ENCODE measurements at places on chromosomes 7 and 10.

GRCh38 chr10:11017000-11017569 lies 587 bp upstream of the CELF2 start:
- DNase-seq: no peak

DNA sequence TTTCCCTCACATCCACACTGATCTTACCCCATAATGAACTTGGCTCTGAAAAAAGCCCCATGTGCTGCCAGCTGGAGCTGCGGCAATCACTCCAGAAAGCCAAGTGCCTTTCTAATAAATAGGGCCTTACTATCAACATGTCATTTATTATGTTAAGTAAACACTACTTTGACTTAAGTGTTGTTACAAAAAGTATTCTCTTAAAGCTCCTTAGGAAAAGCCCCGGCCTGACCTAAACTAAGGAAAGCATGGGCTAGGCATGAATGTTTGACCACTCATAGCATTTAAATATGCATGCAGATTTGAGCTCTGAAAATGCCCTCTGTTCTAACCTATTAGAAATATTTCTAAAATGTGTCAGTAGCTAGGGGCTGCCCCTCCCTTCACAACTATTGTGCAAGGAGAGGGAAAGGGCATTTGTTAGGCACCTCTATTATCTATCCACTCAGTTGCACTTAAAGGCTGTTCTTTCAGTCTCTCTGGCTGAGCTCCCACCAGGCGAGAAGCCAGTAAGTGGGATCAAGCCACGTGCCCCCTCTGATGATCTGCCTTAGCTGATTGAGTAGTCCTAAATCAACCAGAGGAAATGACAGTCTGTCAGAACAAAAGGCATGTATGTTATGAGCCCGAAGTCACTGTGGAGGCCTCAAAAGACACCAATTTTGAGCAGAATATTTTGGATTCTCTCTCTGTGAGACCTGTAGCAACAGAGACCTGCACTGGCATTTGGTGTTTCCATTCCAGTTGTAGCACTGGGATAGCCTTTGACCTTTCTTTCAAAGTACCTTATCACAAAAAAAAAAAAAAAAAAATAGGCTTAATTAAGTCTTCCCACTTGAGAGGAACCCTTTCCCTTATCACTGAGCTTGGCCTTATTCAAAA lies 77.1 kb downstream of the ITGB8 start:
- peak; percentile 33 for DNase-seq

DNA sequence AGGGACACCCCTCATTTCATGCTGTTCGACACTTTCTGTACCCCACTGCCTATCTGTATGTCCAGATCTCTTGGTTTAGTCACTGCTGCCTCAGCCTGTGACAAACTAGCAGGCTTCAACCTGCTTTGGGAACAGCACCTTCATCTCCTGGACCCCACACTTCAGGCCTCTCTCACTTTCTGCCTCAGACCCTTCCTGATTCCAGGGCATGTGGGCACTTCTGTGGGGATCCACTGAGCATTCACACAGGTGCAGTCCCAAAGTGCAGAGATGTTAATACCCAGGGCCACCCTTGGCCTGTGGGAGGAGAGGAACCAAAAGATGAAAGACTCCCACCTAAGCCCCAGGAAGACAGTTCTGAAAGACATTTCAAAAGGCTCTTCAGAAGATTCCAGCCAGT lies 29.4 kb upstream of the C10orf71 start:
- no peak for DNase-seq

- peak; percentile 68 for DNase-seq
Observed at GRCh38 chr10:124221356-124222317, 128.2 kb upstream of the CHST15 start.

DNA sequence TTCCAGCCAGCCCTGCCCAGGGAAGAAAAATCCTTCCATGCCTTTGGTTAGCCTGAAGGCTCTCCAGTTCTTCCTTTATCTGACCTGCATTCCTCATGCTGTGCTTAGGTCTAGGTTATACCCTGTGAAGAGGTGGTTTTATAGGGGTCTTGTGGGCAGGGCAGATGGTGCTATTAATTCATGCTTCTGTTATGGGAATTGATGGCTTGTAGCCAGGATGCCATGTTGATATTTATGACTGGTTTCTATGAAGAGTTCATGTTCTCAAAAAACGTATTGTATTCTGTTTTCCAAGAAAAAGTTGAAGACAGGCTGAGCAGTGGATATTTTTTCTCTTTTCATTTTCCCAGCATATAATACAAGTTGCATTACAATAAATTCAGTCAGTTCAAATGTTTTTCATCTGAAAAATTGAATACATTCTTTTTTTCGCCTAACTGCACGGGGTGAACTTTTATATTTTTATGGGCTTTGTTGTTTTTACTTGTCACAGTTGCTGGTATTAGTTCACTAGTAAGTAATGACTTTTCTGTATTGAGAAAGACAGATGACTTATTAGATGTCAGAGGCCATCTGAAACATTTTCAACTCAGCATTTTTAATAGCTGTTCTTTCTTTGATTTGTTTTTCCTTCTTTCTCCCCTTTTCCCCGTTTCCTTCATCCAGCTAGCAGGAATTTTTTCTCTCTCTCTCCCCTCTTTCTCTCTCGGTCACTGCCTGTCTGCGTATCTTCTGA lies 322.8 kb downstream of the LRMDA start:
- DNase-seq: no peak

- no peak for DNase-seq
Observed at GRCh38 chr10:60606343-60607080, 171.8 kb upstream of the CDK1 start.

DNA sequence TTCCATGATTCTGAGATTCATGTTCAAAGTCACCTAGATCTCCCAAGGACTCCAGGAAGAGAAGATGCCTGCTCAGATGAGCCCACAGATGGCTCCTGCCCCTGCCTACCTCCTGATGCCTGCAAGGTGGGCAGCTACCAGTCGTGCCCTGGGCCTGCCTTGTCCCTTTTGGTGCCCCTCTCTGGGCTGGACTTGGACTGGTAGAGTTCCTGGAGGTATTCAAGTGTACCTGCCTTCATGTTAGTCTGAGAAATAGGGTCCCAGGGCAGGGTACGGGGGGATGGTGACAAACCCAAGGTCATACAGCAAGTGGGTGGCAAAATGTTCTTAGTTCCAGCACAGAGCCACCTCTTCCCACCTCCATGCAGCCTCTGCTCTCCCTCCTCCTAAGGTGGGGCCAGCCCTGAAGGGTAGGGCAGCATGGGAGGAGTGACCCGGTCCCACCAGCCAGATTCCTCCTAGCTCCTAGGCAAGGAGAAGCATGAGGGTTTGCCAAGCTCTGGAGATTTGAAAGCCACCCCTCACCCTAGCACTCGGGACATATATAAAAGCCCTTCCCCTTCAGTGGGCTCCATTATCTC lies 80.8 kb upstream of the UNC5B start:
- DNase-seq: no peak

- no peak for DNase-seq
Observed at GRCh38 chr7:36598054-36598674, 126.1 kb downstream of the AOAH start.

GRCh38 chr10:77965294-77965693 lies 38.7 kb upstream of the DLG5 start:
- no peak for DNase-seq

DNA sequence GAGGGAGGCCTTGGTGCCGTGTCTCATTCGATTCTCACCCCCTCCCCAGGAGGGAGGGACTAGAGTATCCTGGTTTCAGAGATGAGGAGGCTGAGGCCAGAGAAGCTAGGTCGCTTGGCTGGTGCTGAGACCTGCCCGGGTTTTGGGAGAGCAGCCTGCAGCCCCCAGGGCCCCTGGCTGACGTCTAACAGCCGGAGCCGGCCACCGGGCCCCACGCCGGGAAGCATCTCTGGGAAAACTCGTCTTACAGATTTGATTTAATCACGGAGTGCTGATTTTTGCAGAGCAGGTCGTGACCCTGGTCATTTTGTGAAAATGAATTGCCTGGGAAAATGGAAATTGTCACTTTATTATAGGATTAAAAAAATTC lies 97.5 kb downstream of the MICALL2 start:
- no peak for DNase-seq

GRCh38 chr7:112122798-112123197 lies 83.4 kb downstream of the DOCK4 start:
- no peak for DNase-seq

DNA sequence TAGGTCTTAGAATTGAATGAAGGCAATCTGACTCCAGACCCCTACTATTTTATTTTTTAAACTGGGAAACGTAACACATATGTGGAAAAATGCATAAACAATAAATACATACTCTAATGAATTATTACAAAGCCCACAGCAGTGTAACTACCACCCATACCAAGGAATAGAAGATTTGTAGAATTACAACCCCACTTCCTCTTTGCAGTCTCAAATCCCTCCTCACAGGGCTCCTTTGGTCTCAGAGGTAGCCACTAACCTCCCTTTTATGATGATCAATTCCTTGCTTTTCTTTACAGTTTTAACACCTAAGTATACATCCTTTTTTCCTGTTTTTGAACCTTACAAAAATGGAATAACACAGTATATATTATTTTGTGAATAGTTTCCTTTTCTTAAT lies 6.7 kb upstream of the CCDC126 start:
- no peak for DNase-seq

- DNase-seq: no peak
Observed at GRCh38 chr10:128853537-128853936, 613.5 kb upstream of the MGMT start.

DNA sequence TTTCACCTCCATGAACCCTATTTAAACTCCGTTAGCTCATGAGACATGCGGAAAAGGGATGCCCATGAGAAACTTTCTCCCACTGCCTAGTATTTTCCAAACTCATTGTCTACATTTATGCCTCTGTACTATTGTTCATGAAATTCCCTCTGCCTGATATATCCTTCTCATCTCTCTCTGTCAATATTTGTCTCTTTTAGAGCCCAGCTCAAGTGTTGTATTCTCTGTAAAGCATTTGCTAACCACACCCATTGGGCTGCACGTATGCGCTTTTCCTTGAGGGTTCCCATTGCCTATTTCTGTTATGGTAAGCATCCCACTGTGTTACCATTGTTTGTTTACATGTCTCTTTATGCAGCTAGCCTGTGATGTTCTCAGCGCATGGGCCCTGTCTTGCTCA lies 211.4 kb downstream of the MDFIC start:
- no peak for DNase-seq

GRCh38 chr7:33882040-33882837 lies 23.1 kb upstream of the BMPER start:
- DNase-seq: no peak

GRCh38 chr10:43239756-43240155 lies 27.1 kb downstream of the RASGEF1A start:
- DNase-seq: no peak

DNA sequence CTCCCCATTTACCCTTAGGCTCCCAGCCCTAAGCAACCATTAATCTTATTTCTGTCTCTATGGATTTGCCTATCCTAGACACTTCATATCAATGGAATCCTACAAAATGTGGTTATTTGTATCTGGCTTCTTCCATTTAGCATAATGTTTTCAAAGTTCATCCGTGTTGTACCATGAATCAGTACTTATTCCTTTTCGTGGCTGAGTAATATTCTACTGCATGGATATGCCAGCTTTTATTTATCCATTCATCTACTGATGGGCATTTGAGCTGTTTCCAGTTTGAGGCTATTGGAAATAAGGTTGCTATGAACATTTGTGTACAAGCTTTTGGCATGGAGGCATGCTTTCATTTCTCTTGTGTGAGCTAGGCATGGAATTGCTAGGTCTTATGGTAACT lies 121.1 kb downstream of the WDR11 start:
- no peak for DNase-seq

DNA sequence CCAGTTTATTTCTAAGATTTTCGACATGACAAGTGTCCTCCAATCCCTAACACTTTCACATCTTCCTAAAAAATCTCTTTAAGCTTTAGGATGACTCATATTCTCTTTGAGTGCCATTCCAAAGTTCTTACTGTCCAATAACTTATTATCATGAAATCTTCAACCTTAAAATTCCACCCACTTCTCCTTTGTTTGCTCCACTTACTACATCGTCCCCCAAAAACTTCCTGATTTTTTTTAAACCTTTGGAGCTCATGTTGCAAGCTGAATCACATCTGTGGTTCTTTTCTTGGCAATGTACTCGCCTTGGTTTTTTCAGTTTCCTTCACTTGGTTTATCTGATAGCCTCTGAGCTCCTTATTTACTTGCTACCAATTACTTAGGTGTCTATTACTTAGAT lies 39.2 kb upstream of the JCAD start:
- no peak for DNase-seq

DNA sequence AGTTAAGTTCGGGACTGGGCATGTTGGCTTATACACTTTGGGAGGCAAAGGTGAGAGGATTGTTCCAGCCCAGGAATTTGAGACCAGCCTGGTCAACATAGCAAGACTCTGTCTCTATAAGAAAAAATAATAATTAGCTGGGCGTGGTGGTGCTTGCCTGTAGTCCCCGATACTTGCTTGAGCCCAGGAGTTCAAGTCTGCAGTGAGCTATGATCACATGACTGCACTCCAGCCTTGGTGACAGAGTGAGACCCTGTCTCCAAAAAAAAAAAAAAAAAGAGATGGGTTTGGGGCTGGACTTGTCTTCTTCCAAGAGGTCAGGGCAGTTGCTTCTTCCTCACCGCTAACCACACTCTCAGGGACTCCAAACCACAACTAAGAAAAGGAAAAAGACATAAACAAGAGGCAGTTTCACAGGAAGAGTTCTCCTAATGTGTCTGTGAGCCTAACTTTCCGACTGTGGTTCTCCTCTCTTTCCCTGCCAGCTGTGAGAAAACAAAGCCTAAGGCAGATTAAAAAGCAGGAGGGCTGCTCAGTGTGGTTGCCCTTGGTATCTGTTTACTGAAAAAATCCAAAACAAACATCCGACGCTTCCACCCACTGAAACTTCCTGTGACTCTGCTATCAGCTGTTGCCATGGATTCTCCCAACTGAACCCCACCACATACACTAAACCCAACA lies 2.4 kb upstream of the SERPINE1 start:
- DNase-seq: peak; percentile 98

GRCh38 chr7:148146346-148146745 lies 444.2 kb upstream of the C7orf33 start:
- no peak for DNase-seq

GRCh38 chr7:106119719-106120118 lies 7.6 kb upstream of the SYPL1 start:
- DNase-seq: no peak

- no peak for DNase-seq
Observed at GRCh38 chr7:76257973-76258372, 44.5 kb upstream of the HSPB1 start.

DNA sequence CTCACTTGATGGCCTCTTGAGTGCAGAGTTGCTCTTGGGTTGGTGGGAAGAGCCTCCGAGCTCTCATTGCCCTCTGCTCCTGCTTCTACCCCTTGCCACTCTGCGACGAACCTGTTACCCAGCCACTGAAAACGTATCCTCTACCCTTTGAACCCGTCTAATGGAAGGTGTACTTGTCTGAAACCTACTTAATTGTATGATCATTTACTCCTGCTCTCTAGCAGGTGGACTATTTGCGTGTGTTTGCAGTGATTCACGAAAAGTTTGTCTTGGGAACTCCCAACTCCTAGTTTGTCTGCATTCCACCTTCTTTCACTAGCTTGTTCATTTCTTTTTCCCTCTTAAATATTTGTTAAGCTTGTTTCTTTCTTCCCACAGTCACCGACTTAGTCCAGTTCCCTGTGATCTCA lies 503 bp downstream of the CROT start:
- peak; percentile 44 for DNase-seq

All from SW480 (cell line).